ENCODE measurements at places on chromosomes 5 and 9. TPM values are rescaled to one million over a fixed set of nuclear protein-coding genes. Genes with fewer than 3 reads are reported as not detected.

The SLC45A2 gene
- total RNA-seq: not detected

The SMIM3 gene
- 12.8 TPM for total RNA-seq

The CDKN2A gene
- total RNA-seq: 5.4 TPM

The PCDHA6 gene
- not detected for total RNA-seq

The UGCG gene
- total RNA-seq: 22.6 TPM

DNA sequence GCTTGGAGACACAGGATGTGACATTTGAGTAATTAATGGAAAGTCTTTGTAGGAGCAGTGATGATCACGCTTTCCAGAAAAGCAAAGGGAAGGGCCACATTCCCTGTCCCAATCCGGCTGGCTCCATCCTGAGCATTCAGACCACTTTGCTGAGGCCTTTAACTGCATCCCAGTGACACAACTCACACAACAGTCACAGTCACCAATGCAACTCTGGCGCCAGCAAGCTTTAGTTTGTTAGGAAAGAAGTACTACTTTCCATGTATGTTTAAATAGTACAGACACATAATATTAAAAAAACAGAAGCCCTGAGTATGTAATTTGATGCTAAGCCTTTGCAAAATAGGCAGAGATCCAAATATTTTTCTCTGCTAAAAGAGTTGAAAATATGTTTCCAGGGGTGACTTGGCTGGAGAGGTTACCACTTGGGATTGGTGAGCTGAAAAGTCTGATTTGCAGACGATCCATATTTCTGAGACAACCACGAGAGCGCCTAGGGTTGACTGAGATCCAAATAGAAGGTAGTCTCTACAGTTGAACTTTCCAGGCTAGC lies 31.7 kb upstream of the GAS1 start:
- no peak overlapping the region for H3K4me3 ChIP-seq
- no peaks in the 10 kb centered on the region for H3K27me3 ChIP-seq
- DNase-seq: no peak
- no peaks in the 10 kb centered on the region for H3K4me1 ChIP-seq
- no peaks in the 10 kb centered on the region for H3K36me3 ChIP-seq

- no peaks in the 10 kb centered on the region for H3K27me3 ChIP-seq
- no peak overlapping the region for H3K4me3 ChIP-seq
- H3K36me3 ChIP-seq: no peaks in the 10 kb centered on the region
- H3K4me1 ChIP-seq: no peaks in the 10 kb centered on the region
- DNase-seq: no peak
Observed at GRCh38 chr5:54205453-54205852, 104.9 kb downstream of the ARL15 start.

DNA sequence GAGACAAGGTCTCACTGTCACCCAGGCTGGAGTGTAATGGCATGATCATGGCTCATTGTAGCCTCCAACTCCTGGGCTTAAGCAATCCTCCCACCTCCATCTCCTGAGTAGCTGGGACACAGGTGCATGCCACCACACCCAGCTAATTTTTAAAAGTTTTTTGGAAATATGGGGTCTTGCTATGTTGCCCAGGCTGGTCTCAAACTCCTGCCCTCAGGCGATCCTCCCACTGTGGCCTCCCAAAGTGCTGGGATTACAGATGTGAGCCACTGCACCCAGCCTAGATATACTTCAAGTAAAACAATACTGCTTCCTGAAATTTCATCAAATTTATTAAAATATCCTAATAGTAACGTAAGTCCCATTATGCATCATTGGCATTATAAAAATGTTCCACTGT lies 33.4 kb downstream of the STARD4 start:
- H3K4me3 ChIP-seq: no peak overlapping the region
- H3K4me1 ChIP-seq: no peaks in the 10 kb centered on the region
- no peaks in the 10 kb centered on the region for H3K27me3 ChIP-seq
- no peak overlapping the region for H3K27ac ChIP-seq
- DNase-seq: no peak

GRCh38 chr9:76894198-76894597 lies 11.7 kb downstream of the PRUNE2 start:
- no peak overlapping the region for H3K27ac ChIP-seq
- no peaks in the 10 kb centered on the region for H3K36me3 ChIP-seq
- no peaks in the 10 kb centered on the region for H3K4me1 ChIP-seq
- H3K27me3 ChIP-seq: no peaks in the 10 kb centered on the region
- no peak for DNase-seq

GRCh38 chr5:105167092-105167491 lies 1604.5 kb upstream of the NUDT12 start:
- H3K27ac ChIP-seq: no peak overlapping the region
- H3K36me3 ChIP-seq: no peaks in the 10 kb centered on the region
- DNase-seq: no peak
- no peak overlapping the region for H3K4me3 ChIP-seq
- no peaks in the 10 kb centered on the region for H3K27me3 ChIP-seq
- no peaks in the 10 kb centered on the region for H3K4me1 ChIP-seq

DNA sequence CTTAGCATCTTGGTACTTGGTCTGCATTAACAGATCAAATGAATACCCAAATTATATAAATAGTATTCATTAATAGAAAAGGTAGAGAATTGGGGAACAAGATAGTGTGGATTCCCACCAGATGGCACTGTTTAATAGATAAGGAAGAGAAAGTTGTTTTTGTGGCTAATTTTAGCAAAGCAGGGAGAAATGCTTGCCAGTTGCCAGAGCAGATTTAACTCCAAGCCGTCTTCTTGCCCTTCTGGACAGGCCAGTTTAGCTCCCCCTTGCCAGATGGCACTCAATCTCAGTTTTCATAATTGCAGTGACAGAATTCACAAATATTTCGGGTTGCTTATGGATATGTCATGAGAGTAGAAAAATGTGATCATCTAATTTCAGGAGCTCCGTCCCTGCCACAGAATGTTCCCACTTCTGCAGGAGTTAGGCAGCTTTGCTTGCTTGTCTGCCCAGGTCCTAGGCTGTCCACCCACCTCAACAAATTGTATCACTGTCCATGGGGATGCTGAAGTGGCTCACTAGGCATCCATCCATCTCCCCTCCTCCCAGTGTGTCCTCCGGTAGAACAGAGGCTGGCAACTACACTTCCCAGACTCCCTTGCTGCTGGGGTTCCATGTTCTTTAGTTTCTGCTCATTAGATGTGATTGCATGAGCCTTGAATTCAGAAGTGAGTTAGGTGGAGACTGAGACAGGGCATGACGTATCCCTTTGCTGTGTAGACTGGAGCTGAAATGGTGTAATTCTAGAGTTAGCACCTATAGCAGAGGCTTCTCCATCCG lies 11.8 kb upstream of the HEXB start:
- H3K4me1 ChIP-seq: no peaks in the 10 kb centered on the region
- H3K36me3 ChIP-seq: no peaks in the 10 kb centered on the region
- peaks cover 7% of the 10 kb centered on the region for H3K27me3 ChIP-seq

GRCh38 chr5:153086486-153086885 lies 404.0 kb upstream of the GRIA1 start:
- no peak overlapping the region for H3K4me3 ChIP-seq
- H3K36me3 ChIP-seq: no peaks in the 10 kb centered on the region
- no peak for DNase-seq
- no peaks in the 10 kb centered on the region for H3K27me3 ChIP-seq
- H3K4me1 ChIP-seq: no peaks in the 10 kb centered on the region

DNA sequence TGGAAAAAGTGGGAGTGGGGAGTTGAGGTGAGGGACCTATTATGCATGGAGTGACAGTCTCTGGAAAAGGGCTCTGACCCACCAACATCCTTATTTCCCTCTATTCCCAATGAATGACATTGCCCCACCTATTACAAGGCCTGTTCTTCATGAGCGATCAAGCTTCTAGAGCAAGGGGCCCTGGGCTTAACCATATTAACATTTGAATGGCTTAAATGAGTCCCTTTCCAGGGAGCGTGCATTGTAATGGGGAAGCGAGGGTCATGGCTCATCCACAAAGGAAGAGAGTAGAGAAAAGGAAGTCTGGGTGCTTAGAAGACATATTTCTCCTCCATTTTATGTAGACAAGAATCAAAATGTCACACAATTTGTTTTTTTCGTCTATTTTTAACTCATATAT lies 255.5 kb downstream of the CAAP1 start:
- no peaks in the 10 kb centered on the region for H3K27me3 ChIP-seq
- H3K4me1 ChIP-seq: no peaks in the 10 kb centered on the region
- no peak overlapping the region for H3K27ac ChIP-seq
- H3K36me3 ChIP-seq: no peaks in the 10 kb centered on the region
- no peak overlapping the region for H3K4me3 ChIP-seq

- peaks cover 2% of the 10 kb centered on the region for H3K27me3 ChIP-seq
- no peak overlapping the region for H3K27ac ChIP-seq
- H3K4me1 ChIP-seq: peaks cover 9% of the 10 kb centered on the region
- DNase-seq: no peak
- no peak overlapping the region for H3K4me3 ChIP-seq
Observed at GRCh38 chr9:89640801-89641200, 36.0 kb downstream of the GADD45G start.

GRCh38 chr9:14882090-14882489 lies 28.1 kb downstream of the FREM1 start:
- H3K27me3 ChIP-seq: peaks cover 2% of the 10 kb centered on the region
- no peak overlapping the region for H3K4me3 ChIP-seq
- H3K27ac ChIP-seq: no peak overlapping the region

DNA sequence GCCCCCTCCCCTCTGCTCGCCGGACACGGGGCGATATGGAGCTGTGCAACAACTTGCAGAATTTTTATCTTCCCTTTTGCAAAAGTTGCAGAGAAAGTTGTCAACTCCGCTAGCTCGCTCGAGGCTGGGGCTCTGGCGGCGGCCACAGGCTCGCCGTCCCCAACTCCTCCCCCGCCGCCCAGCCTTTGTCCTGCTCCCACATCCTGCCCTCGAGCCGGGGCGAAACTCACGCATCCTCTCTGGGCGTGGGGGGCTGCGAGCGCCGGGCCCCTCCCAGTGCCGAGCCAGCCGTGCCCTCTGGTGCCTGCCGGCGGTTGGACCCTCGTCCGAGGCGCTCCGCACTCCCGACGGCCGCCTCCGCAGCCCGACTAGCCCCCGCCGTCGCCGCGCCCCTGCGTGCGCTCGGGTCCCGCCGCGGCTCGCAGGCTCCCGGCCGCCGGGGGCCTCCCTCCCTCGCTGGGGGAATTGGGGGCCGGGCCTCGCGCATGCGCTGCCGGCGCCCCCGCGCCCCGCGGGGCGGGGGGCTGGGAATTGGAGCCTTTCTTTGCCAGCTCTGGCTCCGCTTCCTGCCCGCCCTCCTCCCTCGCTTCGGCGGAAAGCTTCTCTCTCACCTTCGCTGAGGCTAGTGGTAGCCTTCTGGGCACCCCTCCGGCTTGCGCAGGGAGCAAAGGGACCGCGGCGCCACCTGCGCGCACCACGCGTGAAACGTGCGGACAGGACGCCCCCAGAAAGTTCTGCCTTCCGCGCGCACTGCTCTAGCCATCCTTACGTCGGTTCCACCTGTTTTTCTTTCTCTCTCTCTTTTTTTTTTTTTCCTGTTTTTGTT lies at the start of gene CCNJL:
TSS of gene CCNJL (minus strand) at position 431 of the 826 bp plus-strand sequence. CDS start 641 bp downstream, outside the sequence.
- H3K36me3 ChIP-seq: no peaks in the 10 kb centered on the region
- no peak for DNase-seq
- peaks cover 63% of the 10 kb centered on the region for H3K27me3 ChIP-seq
- no peak within 1 kb of the TSS for H3K27ac ChIP-seq
- no peaks in the 10 kb centered on the region for H3K4me1 ChIP-seq

DNA sequence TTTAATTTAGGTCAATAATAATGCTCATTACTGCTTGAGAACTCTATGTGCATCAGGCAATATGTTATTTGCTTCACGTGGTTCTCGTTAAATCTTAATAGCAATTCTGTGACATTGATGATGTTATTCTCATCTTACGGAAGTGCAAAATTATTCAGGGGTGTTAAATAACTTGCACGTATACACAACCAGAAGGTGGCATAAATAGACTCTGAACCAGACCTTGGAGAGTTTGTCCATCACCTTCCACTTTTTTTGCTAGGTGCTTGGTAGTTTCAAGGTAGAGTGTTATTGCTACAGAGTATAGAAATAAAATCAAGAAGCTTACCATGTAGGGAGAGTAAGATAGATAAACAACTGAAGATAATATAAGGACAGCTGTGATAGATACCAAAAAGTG lies 23.6 kb upstream of the TNFAIP8 start:
- H3K27me3 ChIP-seq: no peaks in the 10 kb centered on the region
- DNase-seq: no peak

- no peak overlapping the region for H3K27ac ChIP-seq
- no peak overlapping the region for H3K4me3 ChIP-seq
- H3K36me3 ChIP-seq: no peaks in the 10 kb centered on the region
- no peaks in the 10 kb centered on the region for H3K27me3 ChIP-seq
Observed at GRCh38 chr5:62011089-62011664, 294.8 kb upstream of the KIF2A start.

GRCh38 chr5:173848986-173849596 lies 39.1 kb upstream of the CPEB4 start:
- H3K27ac ChIP-seq: no peak overlapping the region
- H3K4me3 ChIP-seq: no peak overlapping the region
- peaks cover 9% of the 10 kb centered on the region for H3K27me3 ChIP-seq
- no peaks in the 10 kb centered on the region for H3K4me1 ChIP-seq

- DNase-seq: no peak
- no peak overlapping the region for H3K27ac ChIP-seq
- no peak overlapping the region for H3K4me3 ChIP-seq
- no peaks in the 10 kb centered on the region for H3K4me1 ChIP-seq
- no peaks in the 10 kb centered on the region for H3K36me3 ChIP-seq
Observed at GRCh38 chr5:11075035-11075805, 314.2 kb upstream of the DAP start.

DNA sequence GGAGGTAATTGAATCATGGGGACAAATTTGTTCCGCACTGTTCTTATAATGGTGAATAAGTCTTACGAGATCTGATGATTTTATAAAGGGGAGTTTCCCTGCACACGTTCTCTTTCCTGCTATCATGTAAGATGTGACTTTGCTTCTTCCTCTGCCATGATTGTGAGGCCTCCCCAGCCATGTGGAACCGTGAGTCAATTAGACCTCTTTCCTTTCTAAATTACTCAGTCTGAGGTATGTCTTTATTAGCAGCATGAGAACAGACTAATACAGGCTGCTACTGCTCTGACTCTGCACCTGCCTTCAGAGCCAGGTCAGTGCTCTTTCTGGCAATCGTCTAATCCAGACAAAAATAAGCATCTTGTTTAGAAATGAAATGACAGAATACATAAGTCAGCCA lies 479.2 kb upstream of the TUSC1 start:
- no peaks in the 10 kb centered on the region for H3K4me1 ChIP-seq
- no peak for DNase-seq
- no peak overlapping the region for H3K4me3 ChIP-seq
